ENCODE measurements at places on chromosomes 2 and 18. TPM values are rescaled to one million over a fixed set of nuclear protein-coding genes. Genes with fewer than 3 reads are reported as not detected.

The TBC1D8 gene
- 5.0 TPM for total RNA-seq

The LBX2 gene
- total RNA-seq, result 0.64 TPM

The GATA6 gene
- 27.4 TPM for total RNA-seq

The EPB41L3 gene
- 44.6 TPM for total RNA-seq

The KCTD18 gene
- 21.0 TPM for total RNA-seq

The EEF1B2 gene
- 462 TPM for total RNA-seq

The CYP26B1 gene
- 0.08 TPM for total RNA-seq

The CPO gene
- total RNA-seq, result not detected

The MYOM1 gene
- 0.13 TPM for total RNA-seq

The CAPN14 gene
- total RNA-seq, result not detected

The GKN1 gene
- total RNA-seq, result not detected

The PARD3B gene
- 1.4 TPM for total RNA-seq

The UGT1A10 gene
- total RNA-seq, result not detected

The RTP5 gene
- total RNA-seq, result not detected

The POU3F3 gene
- total RNA-seq, result 0.39 TPM

The AP1S3 gene
- total RNA-seq, result 5.5 TPM

The RAPGEF4 gene
- 0.13 TPM for total RNA-seq

The DUSP19 gene
- total RNA-seq, result 3.3 TPM

The SNED1 gene
- 151 TPM for total RNA-seq

The ARHGAP28 gene
- total RNA-seq, result 5.3 TPM

The GPR45 gene
- not detected for total RNA-seq

The SERPINB7 gene
- total RNA-seq, result not detected

The SERPINB12 gene
- not detected for total RNA-seq

The TXNDC2 gene
- 0.64 TPM for total RNA-seq

The CREG2 gene
- total RNA-seq, result 0.91 TPM

Data from epithelial cell of alveolus of lung (primary cell).